Tibial nerve (tissue), 4 donors: ENCODE measurements at places on chromosomes 2 and 18. TPM values are rescaled to one million over a fixed set of nuclear protein-coding genes. Genes with fewer than 3 reads are reported as not detected.

Gene KCNG3
- 17.8 TPM for total RNA-seq

Gene CDH7
- total RNA-seq: 22.9 TPM

Gene SNORC
- 10.5 TPM for total RNA-seq

Gene RTTN
- 25.3 TPM for total RNA-seq

Gene APCDD1
- total RNA-seq: 120 TPM

Gene OXER1
- 1.1 TPM for total RNA-seq

GRCh38 chr2:16630463-16630862 lies 35.2 kb downstream of the CYRIA start:
- DNase-seq: no peak

DNA sequence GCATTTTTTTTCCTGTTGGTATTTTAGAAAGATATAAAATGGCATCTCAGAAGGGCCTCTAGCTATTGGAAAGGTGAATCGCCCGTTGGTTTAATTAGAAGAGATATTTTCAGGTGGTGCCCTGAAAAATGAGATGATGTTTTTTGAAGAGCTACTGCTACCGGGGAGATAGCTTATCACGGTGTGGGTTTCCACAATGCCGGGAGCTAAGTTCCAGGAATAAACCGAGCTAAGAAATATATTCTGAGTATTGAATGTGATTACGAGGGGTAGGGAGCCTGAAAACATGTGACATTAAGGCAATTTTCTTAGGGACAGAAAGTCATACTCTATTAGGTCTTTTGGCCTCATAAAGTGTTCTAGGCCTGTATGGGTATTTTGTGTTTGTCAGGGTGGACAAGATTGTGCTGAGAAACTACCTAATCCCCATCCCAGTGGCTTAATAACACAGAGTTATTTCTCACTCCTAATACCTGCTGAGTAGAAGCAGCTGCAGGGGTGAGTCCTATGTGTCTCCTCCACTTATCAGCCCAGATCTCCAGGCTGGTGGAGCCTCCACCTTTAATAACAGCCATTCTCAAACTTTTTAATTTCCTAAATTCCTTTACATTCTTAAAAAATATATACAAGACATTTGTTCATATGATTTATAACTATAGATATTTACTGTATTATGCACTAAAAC lies 150.2 kb downstream of the LRRTM1 start:
- DNase-seq: no peak

GRCh38 chr2:60512641-60513040 lies 40.8 kb downstream of the BCL11A start:
- DNase-seq: no peak

DNA sequence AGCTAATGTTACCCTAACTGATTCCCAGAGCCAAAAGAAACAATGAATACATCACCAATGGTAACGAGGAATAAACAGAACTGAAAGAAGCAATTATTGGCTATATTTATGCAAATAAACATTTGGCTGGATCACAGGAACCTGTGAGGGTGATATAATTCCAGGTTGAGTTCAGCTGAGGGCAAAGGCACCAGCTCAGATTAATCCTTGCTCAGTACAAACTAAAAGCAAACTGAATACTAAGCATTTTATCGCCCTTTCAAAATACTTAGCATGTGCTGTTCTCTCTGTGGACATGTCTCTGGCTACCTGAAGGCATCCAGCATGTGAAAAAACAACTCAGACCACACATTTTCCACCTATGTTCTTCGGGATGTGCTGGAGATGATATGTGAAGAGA lies 791.7 kb downstream of the METTL4 start:
- DNase-seq: no peak

- no peak for DNase-seq
Observed at GRCh38 chr2:111042772-111043771, 77.6 kb upstream of the BCL2L11 start.

- no peak for DNase-seq
Observed at GRCh38 chr18:58977223-58977622, 112.5 kb downstream of the ZNF532 start.

- no peak for DNase-seq
Observed at GRCh38 chr18:9403795-9404564, 69.4 kb downstream of the TWSG1 start.

GRCh38 chr18:9477509-9477908 lies 2.2 kb downstream of the RALBP1 start:
- DNase-seq: no peak

GRCh38 chr2:74267068-74267467 lies 68.7 kb downstream of the MTHFD2 start:
- no peak for DNase-seq

DNA sequence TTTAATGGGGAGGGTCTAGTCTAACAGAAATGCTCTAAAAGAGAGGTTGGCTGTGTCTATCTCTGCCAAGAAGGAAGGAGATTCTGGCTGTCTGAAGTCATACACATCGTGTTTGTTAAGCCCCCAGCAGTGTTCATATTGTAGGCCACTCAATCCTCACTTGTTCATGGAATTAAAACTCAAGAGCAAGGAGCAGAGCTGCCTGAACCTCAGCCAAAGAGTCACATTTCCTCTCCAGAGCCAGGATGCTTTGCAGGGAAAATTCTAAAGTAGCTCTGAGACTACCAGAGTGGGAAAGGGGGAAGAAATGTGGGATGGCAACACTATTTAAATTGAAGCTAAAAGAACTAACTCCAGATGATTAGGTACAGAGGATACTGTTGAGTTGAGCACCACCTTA lies 190.7 kb upstream of the CXCR4 start:
- no peak for DNase-seq

- DNase-seq: no peak
Observed at GRCh38 chr2:157061799-157062198, 195.7 kb upstream of the GALNT5 start.

DNA sequence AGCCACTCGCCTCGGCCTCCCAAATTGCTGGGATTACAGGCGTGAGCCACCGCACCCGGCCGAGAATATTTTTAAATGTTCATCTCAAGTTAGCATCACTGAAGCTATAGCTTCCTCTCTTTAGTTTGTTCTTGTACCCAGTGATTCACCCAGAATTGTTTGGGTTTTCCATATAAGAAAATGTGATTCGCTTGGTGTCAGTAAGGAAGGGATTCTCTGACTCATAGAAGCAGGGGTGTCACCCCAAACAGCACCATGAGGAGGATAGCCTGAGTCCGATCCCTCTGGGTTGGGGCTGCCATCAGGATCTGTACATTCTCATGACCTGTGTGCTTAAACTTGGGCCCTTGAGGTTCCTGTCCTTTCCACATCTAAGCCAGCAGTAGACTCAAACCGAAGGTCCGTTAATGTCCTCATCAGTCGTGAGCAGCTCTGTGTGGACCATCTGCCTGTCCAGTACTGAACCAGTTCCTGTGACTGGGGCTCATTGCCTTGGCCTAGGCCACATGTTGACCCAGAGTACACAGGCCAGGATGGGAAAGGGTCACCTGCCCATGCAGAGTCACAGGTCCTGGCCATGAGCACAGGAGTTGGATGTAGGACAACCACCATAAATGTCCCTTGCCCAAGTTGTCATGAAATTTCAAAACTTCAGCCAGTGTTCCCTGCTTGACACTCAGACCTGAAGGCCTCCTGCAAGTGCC lies 311.9 kb downstream of the GBX2 start:
- no peak for DNase-seq

DNA sequence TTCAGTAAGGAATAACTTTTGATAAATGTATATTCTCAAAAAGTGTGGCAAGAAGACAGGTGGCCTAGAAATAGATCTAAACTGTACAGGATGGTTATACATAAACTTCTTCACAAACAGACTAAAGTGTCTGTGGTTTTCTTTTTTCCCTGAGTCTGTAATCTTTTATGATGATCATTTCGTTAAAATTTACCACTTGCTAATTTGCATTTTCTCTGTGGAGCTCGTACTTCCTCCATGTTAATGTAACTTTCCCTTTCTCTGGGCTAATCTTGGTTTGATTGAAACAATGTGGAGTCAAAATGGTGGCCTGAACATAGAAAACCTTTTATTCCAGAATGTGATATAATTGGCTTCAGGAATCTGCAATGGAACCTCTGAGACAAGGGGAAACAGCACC lies 166.2 kb downstream of the FTCDNL1 start:
- DNase-seq: no peak

GRCh38 chr2:85785871-85786270 lies 32.1 kb downstream of the ATOH8 start:
- DNase-seq: no peak

DNA sequence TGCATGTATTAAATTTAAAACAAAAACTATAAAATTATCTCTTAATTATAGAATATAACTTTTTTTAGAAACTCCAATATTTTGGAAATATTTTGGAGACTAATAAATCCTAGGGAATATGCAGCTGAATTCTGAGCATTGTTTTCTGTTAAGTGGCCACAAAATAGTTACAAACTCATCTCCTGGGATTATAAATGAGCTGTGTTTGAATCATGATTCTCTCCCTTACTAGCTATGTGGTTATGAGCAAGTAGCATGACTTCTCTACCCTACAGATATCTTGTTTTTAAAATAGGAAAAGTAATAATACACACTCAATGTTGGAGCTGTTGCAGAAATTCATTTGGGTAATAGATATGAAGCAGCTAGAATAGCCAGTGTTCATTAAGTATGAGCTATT lies 137.9 kb upstream of the ITGA4 start:
- DNase-seq: no peak

DNA sequence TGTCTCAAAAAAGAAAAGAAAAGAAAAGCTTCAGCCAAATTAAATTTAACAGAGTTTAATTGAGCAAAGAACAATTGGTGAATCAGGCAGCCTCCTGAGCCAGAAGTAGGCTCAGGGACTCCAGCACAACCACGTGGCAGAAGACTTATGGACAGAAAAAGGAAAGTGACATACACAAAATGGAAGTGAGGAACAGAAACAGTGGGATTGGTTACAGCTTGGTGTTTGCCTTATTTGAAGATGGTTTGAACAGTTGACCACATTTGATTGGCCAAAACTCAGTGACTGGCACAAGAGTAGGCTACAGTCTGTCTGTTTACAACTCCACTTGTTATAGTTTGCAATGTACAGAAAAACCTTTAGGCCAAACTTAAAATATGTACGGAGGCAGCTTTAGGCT lies 83.1 kb downstream of the SOCS6 start:
- no peak for DNase-seq
